ENCODE measurements at places on chromosomes 3 and 15.

- no peak for DNase-seq
Observed at GRCh38 chr3:152916753-152917279, 81.9 kb downstream of the P2RY1 start.

DNA sequence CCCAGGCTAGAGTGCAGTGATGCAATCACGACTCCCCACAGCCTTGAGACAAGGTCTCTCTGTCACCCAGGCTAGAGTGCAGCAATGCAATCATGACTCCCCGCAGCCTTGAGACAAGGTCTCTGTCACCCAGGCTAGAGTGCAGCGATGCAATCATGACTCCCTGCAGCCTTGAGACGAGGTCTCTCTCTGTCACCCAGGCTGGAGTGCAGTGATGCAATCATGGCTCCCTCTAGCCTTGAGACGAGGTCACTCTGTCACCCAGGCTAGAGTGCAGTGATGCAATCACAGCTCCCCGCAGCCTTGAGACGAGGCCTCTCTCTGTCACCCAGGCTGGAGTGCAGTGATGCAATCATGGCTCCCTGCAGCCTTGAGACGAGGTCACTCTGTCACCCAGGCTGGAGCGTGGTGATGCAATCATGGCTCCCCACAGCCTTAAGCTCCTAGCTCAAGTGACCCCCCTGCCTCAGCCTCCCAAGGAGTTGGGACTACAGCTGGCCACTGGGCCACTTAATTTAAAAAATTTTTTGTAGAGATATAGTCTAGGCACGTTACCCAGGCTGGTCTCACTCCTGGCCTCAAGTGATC lies 26.1 kb downstream of the TFRC start:
- peak; percentile 19 for DNase-seq

DNA sequence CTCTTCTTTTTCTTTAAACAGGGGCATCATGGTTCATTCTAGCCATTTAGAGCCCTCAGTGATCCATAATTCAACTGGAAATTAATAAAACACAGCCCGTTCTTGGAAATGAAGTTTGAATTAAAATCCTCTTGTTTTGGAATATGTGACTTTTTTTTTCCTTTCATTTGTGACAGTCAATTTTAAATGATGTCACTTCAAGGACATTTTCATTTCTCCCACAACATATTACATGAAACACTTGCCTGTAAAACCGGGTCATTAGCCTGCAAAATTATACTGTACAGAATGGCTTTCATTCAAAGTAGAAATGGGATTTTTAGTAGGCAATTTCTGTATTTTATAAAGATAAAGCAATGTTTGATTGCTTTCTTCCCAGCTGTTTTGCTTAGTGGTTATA lies 789 bp upstream of the SEMA6D start:
- no peak for DNase-seq

DNA sequence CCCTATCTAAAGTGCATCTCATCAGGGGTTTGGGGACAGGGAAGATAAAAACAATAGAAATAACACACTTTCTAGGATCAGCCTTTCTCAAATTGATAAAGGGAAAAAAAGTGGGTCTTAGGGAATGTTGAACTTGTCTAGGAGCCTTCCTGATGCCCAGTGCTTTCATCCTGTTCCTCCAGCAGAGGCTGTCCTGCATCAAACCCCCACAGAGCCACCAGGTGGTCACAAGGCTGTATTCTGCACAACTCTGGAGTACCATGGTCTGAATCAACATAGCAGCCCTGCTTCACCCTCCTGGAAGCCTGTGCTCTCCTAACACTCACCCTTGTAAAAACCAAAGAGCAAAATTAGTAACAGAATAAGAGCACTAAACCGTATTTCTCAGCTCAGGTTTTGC lies 118.5 kb upstream of the SLC25A36 start:
- DNase-seq, result no peak

- no peak for DNase-seq
Observed at GRCh38 chr3:46675426-46675825, 18.1 kb downstream of the ALS2CL start.

- no peak for DNase-seq
Observed at GRCh38 chr3:186109897-186110803, 1.3 kb upstream of the ETV5 start.

- peak; percentile 31 for DNase-seq
Observed at GRCh38 chr15:85318048-85318731, 62.2 kb upstream of the AKAP13 start.

DNA sequence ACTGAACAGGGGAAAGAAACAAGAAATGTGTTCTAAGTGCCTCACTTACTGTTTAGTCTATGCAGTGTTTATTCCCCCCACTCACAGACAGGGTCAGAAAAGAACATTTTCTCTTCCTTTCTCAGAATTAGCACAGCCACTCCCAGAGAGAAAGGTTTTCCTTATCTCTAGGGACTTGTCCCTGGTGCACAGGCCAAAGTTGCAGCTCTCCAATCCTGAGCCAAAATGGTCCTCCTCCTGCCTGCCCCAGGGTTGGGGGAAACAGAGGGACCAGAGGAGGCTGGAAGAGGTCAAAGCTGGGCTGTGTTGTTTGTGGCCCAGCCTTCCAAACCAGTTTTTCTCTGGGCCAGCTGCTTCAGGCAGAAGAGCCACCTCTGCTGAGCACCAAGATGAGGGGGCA lies 12.0 kb downstream of the RAB6B start:
- DNase-seq, result no peak

- DNase-seq, result no peak
Observed at GRCh38 chr3:171163101-171164066, 136.9 kb upstream of the SLC2A2 start.

DNA sequence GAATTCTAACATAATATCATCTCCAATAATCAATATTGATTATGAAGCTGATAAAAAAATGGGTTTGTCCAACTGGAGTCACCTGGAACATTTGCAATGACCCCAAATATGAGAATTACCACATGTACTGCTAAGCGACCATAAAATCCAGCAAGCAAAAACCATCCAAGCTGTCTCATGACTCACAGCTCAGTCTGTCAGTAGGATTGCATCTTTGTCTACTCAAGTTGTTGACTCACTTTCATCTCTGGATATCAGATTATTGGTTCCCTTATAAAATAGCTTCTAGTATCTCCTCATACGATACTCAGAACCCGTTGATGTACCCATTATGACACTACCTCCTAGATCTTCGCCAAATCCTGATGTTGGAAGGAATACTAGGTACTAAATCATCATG lies 209.8 kb upstream of the ATP11B start:
- no peak for DNase-seq

DNA sequence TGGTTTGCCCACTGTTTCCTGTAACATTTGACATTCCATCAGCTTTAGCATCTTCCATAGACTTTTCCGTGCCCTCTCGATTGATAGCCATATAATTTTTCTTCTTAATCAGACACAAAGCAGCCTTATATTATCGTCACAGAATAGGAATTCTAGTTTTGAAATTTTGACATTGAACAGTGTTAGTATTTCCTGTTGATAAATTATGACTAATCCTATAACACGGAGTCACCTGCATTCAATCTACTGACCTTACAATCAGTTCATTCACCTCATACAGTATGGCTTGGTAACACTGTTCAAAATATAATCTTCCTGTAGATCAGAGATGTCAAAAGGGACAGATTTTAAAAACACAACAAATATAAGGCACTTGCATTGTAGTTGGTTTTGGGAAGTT lies 423.7 kb downstream of the C3orf38 start:
- no peak for DNase-seq

DNA sequence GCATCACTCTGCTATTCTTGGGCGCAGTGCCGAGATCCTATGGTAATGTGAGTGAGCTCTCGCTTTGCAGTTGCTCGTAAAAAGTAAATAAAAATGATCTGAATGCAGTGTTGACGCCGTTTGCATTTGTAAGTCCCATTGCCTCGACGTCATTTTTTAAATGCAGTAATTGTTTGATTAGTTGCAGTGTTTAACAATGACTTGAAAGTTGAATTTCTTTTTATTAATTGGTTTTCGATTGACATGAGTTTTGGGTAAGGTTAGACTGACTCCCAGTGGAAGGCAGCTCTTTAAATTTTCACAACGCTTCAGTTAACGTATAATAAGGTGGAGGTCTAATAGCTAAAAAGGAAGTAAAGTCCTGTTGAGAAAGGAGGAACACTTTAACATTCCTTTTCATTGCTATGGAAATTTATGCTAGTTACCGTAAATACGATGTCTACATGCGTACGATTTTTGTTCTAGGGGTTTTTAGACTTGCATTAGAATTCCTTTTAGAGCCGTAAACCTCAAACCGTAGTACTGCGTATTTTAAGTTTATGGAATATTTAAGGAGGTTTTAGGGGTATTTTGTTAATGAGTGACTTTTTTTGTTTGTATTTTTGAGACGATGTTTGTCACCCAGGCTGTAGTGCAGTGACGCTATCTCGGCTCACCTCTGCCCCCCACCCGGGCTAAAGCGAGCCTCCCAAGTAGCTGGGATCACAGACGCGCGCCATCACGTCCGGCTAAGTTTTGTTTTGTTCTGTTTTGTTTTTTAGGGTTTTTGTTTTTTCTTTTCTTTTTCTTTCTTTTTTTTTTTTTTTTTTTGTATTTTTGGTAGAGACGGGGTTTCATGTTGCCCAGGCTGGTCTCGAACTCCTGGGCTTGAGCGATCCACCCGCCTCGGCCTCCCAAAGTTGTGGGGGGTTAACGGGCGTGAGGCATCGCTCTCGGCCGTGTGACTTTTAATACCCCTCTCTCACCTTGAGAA lies 1.4 kb downstream of the MORF4L1 start:
- peak; percentile 34 for DNase-seq

DNA sequence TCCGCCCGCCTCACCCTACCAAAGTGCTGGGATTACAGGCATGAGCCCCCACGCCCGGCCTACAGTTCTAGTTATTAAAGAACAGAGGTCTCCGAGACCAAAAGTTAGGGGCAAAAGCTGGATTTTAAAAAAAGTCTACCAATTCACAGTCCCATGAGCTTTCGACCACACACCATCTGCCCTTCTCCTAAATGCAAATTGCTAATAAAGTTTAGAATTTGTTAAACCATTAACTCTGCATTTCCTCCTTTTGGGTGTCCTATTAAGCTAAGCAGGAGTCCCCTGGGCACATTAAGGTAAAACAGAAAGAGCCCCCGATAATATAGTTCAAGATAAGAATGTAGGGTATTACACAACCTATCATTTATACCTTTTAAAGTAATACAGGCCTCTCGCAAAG lies 322.7 kb downstream of the FOXP1 start:
- no peak for DNase-seq

- no peak for DNase-seq
Observed at GRCh38 chr3:170536712-170537111, 49.2 kb downstream of the SLC7A14 start.

DNA sequence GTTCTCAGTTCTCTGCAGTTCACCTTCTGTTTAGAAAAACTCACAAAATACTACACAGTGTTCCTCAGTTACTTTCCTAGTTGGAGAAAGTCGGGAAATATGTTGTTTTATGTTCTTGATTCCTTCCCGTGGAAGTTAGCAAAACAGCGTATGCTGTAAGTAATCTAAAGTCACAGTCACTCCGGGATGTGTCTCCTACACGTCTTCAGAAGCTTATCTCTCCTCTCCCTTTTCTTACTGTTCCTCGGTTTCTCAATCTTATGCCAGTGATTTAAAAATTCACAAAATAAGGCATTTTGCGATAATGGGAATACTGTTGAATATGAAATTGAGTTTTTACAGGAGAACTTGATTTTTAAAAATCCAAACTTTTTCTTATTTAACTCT lies 1.7 kb downstream of the HEG1 start:
- no peak for DNase-seq

GRCh38 chr3:100517276-100517675 lies 24.9 kb downstream of the TMEM45A start:
- no peak for DNase-seq

DNA sequence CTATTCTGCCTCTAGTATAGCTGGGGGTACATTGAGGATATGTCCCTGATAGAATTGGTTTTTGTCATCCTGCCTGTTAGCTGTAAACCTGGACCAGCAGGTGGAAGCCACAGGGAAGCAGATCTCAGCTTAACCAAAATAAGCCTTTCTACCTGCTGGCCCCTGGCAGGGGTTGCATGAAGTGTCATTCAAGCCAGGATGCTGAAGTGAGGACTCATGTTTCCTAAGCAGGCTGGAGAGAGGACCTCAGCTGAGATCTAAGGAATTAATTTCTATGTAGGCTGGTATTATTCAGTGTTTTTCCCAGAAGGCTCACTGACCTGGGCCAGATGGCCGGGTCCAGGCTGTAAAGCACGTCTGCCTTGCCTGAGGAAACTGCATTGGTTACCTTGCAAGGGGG lies 128.9 kb downstream of the MEGF11 start:
- no peak for DNase-seq

GRCh38 chr3:32667072-32667582 lies 17.9 kb upstream of the CNOT10 start:
- DNase-seq, result no peak

DNA sequence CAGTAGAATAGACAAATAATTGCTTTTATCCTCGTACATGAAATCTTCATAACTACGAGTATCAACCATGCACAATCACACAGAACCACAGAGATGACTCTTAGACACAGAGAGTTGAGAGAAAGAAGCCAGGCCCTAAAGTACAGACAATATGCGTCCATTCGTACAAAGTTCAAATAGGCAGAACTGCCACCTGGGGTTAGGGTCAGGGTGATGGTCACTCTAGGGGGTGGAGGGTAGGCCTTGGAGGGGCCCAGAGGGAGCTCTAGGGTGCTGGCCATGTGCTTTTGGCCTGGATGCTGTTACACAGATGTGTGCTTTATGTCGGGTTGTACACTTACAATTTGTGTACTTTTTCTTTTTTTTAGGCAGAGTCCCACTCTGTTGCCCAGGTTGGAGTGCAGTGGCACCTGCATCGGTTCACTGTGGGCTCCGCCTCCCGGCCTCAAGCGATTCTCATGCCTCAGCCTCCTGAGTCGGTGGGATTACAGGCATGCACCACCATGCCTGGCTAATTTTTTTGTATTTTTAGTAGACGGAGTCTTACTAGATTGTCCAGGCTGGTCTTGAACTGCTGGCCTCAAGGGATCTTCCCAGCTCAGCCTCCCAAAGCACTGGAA lies 65.9 kb upstream of the KLF13 start:
- no peak for DNase-seq

Measured in stimulated activated CD4-positive, alpha-beta T cell treated with anti-CD3 and anti-CD28 coated beads, Interleukin-1b, Interleukin-23, amount 100 ng/mL, for 48 hours (primary cell).